ENCODE measurements at places on chromosomes 1 and 21.

- no peak for DNase-seq
These were observed 39.9 kb upstream of the AJAP1 start for GRCh38 chr1:4614371-4615137.

GRCh38 chr1:67632356-67632755 lies 52.6 kb upstream of the GADD45A start:
- no peak for DNase-seq

DNA sequence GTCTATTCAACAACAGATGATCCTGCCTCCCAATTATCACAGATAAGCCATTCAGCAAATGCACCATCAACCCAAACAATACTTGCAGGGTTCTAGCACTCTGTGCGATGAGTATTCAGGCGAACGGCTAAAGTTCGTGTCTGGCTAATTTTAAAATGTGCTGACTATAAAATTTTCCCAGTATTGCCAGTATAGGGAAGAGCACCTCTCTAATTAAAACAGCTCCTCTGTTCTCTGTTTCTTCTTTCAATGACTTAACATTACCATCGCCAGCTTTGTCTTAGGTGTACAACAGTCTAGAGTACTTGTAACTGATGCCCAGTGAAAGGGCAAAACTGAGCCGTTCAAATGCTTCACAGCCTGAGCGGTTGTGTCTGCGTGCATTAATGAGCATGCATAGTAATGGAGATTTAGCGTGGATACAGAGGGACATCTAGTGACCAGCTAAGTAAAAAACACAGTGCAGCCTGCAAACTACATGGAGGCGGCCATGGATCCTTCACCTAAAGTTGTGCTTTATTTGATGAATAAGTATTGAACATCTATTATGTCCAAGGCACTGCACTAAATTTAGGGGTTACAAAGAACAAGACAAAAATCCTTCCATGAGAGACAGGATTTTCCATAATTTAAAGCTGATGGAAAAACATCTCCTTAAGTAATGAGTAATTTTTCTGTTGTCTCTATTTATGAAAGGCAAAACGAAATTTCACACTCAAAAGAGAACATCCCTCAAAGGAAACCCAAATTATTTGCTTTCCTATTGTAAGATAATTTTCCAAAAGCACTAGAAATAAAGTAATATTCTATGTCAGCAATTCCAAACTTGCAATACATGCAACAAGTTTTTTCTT lies 120.0 kb downstream of the SETD4 start:
- no peak for DNase-seq

- no peak for DNase-seq
These were observed 341.3 kb downstream of the USP25 start for GRCh38 chr21:16071092-16071491.

DNA sequence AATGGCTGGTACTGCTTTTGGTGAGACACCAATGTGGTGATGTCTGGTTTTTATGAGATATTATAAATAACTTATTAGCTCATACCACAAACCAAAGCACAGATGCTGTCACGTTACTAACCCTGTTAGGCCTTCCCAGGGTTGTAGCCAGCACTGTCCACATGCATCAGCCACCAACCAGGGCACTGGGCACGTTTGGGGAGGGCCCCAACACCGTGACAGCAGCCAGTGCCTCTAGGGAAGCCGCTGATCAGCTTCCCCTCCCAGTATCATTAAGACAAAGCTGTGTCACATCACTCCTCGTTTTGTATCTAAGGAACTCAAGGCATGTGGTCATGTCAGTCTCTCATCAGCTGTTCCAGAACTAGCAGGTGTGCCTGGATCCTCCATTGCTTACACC lies 13.9 kb downstream of the URB1 start:
- no peak for DNase-seq

GRCh38 chr1:65387821-65388220 lies 32.6 kb upstream of the LEPR start:
- no peak for DNase-seq

- DNase-seq, result no peak
These were observed 84.3 kb downstream of the NPHP4 start for GRCh38 chr1:5907966-5908365.

GRCh38 chr21:43640400-43640799 lies 18.9 kb downstream of the HSF2BP start:
- DNase-seq, result no peak

DNA sequence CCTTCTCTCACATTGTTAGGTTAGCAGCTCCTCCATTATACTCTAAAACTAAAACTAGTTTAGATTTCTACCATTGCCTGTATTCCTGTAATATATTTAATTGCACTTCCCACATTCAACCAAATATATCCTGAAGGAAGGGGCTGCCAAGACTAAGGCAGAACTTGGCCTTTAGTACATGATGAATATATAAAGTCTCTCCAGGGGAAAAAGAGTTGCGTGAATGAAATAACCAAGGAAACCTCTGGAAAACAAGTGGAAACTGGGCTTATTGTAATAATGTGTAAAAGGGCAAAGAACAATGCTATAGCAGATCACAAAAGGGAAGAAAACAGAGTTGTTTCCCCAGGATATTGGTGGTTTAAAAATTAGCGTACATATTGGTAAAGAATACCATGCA lies 1012.5 kb upstream of the PRMT6 start:
- DNase-seq, result no peak

GRCh38 chr1:54945393-54945936 lies 35.0 kb upstream of the TMEM61 start:
- no peak for DNase-seq

DNA sequence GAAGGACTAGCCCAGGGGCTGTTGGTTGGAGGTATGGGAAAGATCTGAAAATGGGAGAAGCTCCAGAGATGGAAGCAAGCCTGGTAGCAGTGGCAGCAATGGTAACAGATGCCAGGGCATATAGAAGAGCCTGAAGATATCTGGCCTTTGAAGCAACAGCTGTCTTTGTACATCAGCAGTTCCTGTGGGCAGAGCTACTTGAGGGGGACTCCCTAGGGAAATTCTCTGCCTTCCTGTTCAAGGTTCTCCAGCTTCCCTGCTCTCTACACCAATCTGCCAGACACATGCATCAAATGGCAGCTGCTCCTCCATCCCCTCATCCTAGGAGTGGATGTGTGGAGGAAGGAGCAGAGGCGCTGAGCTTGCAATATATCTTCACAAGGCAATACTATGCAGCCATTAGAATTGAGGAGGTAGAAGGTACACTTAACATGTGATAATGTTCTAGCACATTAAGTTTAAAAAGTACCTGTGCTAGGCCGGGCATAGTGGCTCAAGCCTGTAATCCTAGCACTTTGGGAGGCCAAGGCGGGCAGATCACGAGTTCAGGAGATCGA lies 2.2 kb downstream of the TMEM35B start:
- no peak for DNase-seq

DNA sequence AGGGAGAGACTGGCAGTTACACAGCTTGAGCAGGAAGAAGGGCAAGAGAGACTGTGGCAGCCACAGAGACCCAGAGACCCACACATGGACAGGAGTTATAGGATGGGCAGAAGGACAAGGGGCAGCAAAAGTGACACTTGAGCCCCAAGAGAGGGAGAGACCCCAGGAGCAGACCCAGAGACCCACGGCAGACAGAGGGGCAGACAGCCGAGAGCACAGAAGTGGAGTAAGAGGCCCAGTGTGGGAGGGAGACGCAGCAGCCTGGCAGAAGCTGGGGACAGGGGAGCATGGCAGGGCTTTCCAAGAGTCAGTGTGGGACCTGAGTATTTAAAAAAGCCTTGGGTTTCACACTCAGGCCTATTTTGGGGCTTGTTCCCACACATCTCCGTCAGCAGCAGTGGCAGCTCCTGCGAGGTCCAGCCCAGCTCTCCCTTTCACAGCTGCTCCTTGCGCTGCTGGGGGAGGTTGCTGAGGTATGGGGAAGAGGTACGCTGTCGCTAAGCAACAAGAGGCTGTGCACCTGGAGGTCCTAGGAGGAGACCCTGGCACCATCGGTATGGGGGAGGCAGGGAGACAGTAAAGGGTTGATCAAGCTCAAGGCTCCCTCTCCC lies 9.0 kb upstream of the MEF2D start:
- no peak for DNase-seq

GRCh38 chr1:204872262-204872881 lies 1.7 kb downstream of the NFASC start:
- DNase-seq, result no peak

Measured in stimulated activated CD4-positive, alpha-beta T cell treated with anti-CD3 and anti-CD28 coated beads, Interleukin-1b, Interleukin-23, amount 100 ng/mL, for 48 hours (primary cell).